MM.1S (cell line): ENCODE measurements at places on chromosomes 4 and X.

DNA sequence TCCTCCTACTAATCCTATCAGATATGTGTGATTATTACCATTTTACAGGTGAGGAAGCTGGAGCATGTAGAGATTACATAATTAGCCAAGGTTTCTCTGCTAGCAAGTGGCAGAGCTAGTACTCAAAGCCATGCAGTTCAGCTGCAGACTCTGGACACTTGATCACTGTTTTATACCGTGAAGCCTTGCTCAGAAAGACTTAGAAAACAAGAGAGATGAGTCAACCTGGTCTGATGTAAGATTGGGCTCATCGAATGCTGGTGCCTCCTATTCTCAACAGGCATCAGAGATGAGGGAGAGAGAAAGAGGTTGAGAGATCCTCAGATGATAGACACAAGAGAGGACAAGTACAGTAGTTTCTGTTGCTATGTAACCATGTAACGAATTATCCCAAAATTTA, 19.0 kb upstream of the PDE5A start:
- no peaks in the 10 kb centered on the region for H3K36me3 ChIP-seq
- no peaks in the 10 kb centered on the region for H3K4me1 ChIP-seq
- H3K27me3 ChIP-seq = no peaks in the 10 kb centered on the region
- H3K4me3 ChIP-seq = no peak overlapping the region
- no peak overlapping the region for H3K27ac ChIP-seq

GRCh38 chrX:15399962-15400391, 15.8 kb upstream of the VEGFD start:
- no peaks in the 10 kb centered on the region for H3K4me1 ChIP-seq
- DNase-seq = no peak
- H3K27me3 ChIP-seq = no peaks in the 10 kb centered on the region

DNA sequence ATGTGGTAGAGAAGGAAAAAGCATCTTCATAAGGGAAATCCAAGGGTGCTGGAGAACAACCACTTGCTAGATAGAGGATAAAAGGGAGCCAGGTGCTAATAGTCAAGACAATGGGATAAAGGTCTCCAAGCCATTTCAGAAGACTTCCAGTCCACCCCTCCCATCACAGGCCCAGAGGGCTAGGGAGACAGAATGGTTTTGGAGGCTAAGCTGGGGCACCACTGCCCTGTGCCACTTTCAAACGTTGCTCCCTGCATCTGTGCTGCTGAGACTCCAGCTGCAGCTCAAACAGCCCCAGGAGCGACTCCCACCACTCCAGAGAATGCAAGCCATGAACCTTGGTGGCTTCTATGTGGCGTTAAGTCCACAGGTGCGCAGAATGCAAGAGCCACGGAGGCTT, 38.4 kb upstream of the HUWE1 start:
- H3K27me3 ChIP-seq = no peaks in the 10 kb centered on the region
- DNase-seq = no peak
- no peaks in the 10 kb centered on the region for H3K4me1 ChIP-seq
- no peaks in the 10 kb centered on the region for H3K36me3 ChIP-seq
- no peak overlapping the region for H3K4me3 ChIP-seq

DNA sequence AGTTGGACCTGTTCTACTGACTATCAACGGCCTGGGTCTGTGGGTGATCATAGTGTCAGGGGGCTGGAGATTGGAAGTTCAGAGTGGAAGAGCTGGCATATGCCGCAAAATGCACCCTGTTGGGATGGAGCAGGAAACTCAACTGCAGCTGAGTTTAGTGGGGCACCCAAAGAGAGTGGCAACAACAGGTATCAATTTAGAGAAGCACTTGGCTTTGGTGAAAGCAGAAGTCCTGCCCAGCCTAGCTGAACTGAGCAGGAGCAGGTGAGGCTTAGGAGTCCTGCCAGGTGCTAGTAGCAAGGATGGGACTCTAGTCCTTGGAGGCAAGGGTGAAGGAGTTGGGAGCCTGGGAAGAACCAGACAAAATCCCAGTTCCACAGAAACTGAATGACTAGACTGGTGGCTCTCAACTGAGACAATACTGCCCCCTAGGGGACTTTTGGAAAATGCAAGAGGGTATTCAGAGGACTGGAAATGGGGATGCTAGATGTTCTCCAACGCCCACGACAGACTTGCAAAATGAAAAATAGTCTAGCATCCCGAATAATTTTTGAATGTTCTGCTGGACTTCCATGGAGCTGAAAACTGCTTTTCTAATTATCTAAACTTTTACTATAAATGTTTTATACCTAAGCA, 49.4 kb downstream of the RTL9 start:
- no peak overlapping the region for H3K4me3 ChIP-seq
- no peaks in the 10 kb centered on the region for H3K36me3 ChIP-seq
- no peak overlapping the region for H3K27ac ChIP-seq
- H3K4me1 ChIP-seq = peaks cover 25% of the 10 kb centered on the region
- no peaks in the 10 kb centered on the region for H3K27me3 ChIP-seq
- peak; percentile 56 for DNase-seq

DNA sequence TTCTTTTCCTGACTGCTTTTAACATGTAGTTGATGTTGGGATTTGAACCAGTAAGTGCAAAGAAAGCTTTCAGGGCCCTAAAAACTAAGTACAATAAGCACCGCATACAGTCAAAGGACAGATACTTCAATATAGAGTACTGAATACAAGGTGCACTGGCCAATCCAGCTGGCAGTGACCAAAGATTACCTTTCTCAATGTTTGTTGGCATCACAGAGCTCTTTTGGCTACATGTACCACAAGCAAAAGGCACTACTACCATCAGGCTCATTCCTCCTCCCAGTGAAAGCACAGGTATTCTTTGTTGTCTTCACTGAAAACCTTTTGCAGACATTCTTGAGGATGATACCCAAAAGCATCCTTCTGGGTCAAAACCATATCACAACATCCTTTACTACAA, 65.2 kb upstream of the ZCCHC13 start:
- no peaks in the 10 kb centered on the region for H3K4me1 ChIP-seq
- no peak for DNase-seq
- no peaks in the 10 kb centered on the region for H3K27me3 ChIP-seq
- H3K36me3 ChIP-seq = no peaks in the 10 kb centered on the region

DNA sequence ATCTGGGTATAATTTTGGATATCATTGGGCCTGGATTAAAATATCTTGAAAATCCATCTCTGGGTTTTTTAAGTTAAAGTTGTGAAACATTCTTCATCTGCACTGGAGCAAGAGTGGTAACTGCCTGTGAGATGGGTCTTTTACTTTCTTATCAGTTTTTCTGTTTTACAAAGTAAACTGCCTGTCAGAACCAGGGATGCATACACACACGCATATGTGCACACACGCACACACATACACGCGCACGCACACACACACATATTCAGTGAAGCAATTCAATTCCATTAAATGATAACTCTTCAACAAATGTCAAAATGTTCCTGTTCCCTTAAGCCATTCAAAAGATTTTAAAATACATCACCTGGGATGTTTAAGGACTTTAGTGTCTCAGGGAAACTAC, 515.8 kb downstream of the INPP4B start:
- peaks cover 18% of the 10 kb centered on the region for H3K27me3 ChIP-seq
- no peaks in the 10 kb centered on the region for H3K36me3 ChIP-seq
- no peak for DNase-seq

DNA sequence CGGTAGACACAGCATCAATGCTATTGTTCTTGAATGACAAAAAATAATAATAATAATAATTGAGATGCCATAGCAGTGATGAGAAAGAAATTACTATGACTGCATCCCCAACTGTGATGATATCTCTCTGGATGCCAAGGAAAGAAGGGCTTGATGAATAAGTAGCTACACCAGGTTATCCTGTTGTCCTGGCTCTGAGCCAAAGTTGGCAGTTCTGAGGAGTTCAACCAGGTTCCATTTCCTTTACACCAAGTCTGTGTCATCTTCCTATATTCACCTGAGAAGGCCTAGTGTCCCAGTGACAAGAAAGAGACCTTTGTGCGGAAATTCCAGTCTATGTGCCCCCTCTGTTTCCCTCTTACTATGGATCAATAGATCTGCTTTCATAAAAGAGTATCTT, 3.4 kb upstream of the MAML3 start:
- H3K36me3 ChIP-seq = no peaks in the 10 kb centered on the region
- peak overlapping the region; percentile 46; the same call in 1 of the 2 replicates for H3K27ac ChIP-seq
- peaks cover 19% of the 10 kb centered on the region for H3K27me3 ChIP-seq
- no peak for DNase-seq

DNA sequence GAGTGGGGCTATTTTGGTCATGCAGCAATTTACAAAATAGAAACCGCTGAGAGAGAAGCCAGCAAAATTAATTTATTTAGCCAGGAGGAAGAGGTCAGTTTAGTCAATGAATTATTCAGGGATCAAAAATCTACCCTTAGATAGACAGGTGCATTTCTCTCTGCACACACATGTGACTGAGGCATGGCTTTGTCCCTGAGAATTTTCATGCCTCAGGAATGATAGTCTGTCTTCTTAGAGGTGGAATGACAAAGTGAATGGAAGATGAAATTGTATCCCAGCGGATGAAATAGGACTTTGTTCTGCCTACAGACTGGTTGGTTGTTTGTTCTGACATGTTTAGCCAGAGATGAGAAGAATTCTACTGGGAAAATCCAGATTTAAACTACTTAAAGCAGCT, 46.0 kb downstream of the ANKRD50 start:
- no peak overlapping the region for H3K27ac ChIP-seq
- H3K36me3 ChIP-seq = no peaks in the 10 kb centered on the region
- H3K4me3 ChIP-seq = no peak overlapping the region
- no peak for DNase-seq

DNA sequence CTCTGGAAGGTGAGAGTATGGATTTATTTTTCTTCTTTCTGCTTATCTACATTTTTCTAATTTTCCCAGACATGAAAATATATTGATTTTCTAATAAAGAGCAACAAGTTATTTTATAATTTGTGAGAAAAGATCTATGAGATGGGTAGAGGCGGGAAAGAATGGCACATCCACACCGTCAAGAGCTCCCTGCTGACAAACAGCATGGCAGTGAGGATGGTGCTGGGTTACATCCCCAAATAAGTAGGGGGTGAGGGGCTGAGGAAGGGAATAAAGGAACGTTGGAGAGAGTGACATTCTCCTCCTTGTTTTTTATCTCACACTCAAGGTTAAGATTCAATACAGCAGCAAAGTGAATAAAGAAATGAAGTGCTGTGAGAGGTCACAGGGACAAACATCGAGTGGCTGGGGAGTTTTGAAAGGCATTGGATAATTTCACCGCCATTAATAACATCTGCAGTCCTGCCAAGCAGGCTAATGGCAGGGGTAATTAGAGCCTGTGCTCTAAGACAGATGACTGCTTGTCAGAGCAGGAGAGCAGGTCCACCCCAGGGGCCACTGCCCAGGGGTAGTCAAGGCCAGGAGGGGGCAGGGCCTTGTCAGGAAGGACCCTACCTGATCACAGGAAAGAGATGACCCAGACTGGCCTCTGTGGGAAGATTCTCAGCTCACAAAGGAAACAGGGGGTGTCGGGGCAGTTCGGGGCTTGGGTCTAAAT, 323.8 kb downstream of the FBXW7 start:
- no peaks in the 10 kb centered on the region for H3K4me1 ChIP-seq
- H3K36me3 ChIP-seq = no peaks in the 10 kb centered on the region
- no peak overlapping the region for H3K27ac ChIP-seq
- no peak for DNase-seq
- H3K27me3 ChIP-seq = no peaks in the 10 kb centered on the region

DNA sequence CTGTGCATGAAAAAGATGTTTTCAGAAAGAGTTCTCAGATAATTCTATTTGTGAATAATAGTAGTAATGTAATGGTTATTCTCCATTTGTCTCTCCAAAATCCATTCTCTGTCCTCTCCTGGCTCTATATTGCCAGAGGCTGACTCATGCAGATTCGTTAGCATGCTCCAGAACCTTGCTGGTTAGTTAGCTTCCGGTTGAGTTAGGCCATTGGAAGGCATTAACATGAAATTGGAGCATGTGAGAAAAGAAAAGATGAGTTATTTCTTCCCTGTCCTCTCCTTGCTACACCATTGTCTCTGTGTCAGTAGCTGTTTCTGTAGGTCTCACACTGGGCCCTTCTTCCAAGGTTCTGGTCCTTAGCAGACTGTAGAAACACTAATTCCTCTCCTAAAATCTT, 23.5 kb upstream of the PRDM8 start:
- H3K4me1 ChIP-seq = peaks cover 25% of the 10 kb centered on the region
- no peak overlapping the region for H3K4me3 ChIP-seq
- no peak overlapping the region for H3K27ac ChIP-seq
- H3K27me3 ChIP-seq = no peaks in the 10 kb centered on the region
- no peak for DNase-seq

GRCh38 chr4:39043058-39043860, 11.1 kb upstream of the TMEM156 start:
- no peak for DNase-seq
- H3K27ac ChIP-seq = peak overlapping the region; percentile 62; the same call in 1 of the 2 replicates
- peak overlapping the region; percentile 69 for H3K4me3 ChIP-seq
- H3K36me3 ChIP-seq = no peaks in the 10 kb centered on the region
- H3K4me1 ChIP-seq = peaks cover 33% of the 10 kb centered on the region

DNA sequence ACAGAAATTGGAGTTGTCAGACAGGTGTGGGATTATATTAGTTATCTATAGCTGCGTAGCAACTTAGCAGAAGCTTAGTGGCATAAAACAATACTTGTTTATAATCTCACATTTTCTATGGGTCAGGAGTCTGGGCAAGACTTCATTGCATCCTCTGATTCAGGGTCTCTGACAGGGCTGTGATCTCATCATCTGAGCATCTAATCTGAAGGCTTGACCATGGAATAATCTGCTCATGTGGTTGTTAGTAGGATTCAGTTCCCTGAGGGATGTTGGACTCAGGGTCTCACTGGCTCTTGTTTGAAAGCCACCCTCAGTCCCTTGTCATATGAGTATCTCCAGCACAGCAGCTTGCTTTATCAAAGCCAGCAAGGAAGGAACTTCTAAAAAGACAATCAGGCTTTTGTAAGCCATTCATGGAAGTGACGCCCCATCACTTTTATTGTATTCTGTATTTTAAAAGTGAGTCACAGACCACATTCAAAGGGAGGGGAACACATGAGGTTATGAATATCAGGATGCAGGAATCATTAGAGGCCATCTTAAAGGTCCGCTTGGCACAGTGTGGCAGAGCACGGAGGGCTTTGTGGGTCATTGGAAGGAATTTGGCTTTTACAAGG, 37.2 kb upstream of the FAM9B start:
- H3K36me3 ChIP-seq = no peaks in the 10 kb centered on the region
- DNase-seq = no peak
- no peaks in the 10 kb centered on the region for H3K27me3 ChIP-seq
- no peak overlapping the region for H3K27ac ChIP-seq
- no peak overlapping the region for H3K4me3 ChIP-seq
